Activated CD4-positive, CD25-positive, alpha-beta regulatory T cell treated with anti-CD3 and anti-CD28 coated beads, Interleukin-2, amount 50 U/mL, for 16 hours (primary cell): ENCODE measurements at places on chromosomes 7 and 10.

DNA sequence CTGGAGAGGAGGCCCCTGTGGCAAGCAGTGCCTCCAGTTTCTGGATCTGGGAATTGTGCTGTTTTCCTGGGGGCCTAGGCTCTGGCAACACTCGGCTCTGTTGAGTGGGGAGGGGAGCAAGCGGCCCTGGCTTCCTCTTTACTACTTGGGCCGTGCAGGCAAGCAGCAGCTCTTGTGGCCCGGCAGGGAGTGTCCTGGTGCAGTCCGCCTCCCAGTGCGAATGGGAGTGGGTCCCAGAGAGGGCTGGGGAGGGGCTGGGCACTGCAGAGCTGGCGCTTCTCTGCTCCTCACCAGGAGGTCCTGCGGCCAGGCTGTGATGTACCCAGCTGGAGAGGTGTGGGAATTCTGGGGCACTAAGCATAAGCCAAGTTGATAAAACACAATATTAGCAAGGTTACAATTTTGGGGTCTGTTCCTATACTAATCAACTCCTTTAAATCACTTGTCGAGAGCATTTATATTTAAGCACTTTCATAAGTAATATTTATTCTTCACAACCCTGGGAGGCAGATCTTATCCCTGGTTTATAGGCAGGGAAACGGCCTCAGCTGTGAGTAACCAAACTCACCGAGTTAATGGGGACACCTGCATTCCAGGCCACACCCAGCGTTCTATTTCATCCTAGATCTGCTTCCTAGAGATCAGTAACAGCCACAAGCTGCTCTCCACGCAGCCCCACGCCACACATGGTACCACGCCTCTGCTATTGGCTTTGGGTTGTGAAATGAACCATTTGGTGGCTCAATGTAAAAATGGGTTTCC lies 183.4 kb upstream of the PLXNA4 start:
- no peak for DNase-seq

DNA sequence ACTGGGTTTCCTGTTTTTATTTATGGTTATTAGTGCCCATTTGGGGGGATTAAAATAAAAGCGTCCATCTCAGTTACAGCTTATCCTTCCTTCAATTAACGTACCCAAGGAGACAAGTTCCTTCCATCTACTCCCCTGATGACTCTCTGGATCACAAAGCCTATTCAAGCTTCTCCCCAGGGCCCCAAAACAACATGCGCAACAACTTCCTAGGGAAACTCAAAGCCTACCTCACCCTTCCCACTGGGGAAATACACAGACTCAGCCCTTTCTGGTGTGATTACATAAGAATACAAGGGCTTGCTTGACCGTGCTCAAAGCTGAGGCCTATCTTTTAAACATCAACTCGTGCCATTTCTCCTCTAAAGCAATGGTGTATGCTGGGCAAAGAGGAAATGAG lies 112.4 kb downstream of the CDK6 start:
- no peak for DNase-seq

GRCh38 chr7:28304290-28304689 lies 108.0 kb upstream of the CREB5 start:
- DNase-seq: no peak

GRCh38 chr7:142250705-142251104 lies 7.2 kb downstream of the PRSS58 start:
- DNase-seq: no peak

DNA sequence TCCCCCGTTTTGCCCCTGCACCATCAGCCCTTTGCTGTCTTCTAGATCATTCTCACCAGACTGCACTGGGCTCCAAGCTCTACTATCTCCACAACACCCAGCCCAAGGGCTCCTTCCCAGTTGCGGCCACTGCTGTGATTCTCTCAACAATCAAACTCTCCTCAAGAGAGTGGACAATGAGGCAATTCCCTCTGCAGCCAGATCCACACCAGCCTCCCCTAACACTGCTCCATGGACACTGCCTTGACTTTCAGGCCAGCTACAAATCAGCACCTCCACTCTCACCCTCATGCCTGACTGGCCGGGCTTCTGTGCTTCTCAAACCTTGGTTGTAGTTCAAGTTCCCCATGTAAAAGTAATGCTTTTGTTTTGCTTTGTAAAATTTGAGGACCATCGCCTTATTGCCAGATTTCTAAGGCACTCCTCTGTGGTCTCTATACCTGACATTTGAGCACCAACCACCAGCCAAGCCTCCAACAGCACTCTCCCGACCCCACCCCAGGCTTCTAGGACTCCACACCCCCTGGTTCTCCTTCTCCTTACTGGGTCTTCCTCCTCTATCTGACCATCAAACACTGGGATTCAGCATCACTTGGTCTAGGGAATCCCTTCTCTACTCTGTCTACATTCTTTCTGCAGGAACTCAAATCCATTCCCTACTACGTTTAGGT lies 45.4 kb downstream of the PPIF start:
- DNase-seq: no peak

DNA sequence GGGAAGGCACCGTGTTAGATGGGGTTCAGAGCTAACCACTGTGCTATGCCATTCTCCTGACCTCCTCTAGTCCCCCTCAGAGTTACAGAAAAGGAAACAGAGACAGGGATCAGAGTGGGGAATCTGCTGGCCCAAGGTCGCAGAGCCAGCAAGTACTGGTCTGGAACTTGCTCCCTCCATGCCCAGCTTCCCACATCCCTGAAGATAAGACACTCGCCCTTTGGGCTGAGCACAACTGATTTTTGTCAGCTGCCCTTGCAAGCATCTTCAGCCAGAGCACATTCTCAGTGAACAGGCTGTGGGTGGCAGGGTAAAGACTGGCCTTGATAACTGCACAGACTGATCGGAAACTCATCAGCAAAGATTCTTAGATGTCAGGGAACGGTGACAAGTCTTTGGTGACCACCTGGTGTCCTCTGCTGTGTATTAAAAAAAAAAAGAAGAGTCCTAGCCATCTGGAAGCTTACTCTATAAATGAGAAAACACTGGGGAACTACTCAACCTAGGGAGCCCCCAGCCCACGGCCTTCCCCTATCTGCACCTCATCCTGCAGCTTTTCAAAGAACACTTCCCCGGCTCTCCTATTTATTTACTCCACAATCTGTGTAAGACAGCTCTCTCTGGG lies 1.3 kb upstream of the SORBS1 start:
- no peak for DNase-seq

GRCh38 chr7:150435047-150435389 lies 15.4 kb upstream of the GIMAP8 start:
- no peak for DNase-seq

DNA sequence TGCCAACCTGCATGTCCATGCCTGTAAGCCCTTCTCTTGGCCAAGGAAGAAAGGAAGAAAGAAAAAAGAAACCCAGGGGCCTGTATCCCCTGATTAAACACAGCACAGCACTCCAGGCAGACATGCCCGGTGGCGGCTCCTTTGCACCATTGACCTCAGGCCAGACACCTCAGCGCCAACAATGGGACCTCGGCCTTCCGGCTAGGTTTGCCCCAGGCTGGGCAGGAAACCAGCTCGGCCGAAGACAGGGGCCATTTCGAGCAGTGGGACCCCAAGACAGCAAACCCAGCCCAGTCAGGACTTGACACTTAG lies 2.8 kb downstream of the HOXA10 start:
- no peak for DNase-seq

- no peak for DNase-seq
Observed at GRCh38 chr7:47685151-47685550, 103.2 kb upstream of the TNS3 start.

- no peak for DNase-seq
Observed at GRCh38 chr7:43686991-43687390, 42.3 kb downstream of the COA1 start.

DNA sequence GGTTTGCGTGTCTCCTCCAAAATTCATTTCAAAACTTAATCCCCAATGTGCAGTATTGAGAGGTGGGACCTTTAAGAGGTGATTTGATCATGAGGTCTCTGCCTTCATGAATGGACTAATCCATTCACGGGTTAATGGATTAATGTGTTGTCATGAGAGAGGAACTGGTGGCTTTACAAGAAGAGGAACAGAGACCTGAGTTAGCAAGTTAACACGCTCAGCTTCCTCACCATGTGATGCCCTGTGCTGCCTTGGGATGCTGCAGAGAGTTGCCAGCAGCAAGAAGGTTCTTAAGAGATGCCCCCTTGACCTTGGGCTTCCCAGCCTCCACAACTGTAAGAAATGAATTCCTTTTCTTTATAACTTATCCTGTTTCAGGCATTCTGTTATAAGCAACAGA lies 3.7 kb upstream of the TCTN3 start:
- no peak for DNase-seq

GRCh38 chr10:99630433-99630832 lies 10.2 kb upstream of the SLC25A28 start:
- no peak for DNase-seq

DNA sequence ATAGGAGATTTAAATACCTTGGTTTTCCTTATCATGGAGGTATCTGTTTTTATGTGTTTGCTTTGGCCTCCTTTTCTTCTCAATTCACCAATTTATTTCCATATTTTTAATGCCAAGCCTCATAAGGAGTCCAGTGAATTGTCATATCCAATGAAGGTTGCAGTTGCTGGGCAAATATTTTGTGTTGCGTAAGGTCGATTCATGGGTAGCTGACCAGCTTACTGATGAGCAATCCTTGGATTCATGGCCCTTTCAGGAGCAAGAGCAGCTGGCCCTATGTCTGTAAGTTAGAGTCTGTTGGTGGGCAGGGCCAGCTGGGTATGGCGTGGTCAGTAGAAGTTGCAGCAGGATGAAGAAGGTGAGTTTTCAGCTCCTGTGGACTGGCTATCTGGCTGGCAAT lies 182.9 kb downstream of the PFKFB3 start:
- no peak for DNase-seq

GRCh38 chr10:69321865-69322264 lies 43.6 kb downstream of the HK1 start:
- no peak for DNase-seq

DNA sequence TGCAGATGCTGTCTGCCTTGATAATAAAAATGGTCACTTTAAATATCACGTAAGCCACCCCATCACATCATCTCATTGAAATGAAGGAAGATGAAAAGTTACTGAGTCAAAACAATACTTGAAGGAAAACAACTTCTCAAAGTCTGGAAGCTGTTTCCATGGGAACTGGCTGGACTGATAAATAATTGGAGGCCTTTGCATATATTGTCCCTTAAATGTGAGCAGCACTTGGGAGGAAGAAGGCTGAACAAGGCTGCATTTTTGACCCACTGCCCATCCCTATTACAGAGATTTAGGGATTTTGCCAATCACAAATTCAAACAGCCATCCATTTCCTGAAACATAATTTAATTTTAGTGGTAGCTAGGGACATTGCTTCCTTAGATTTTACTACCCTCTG lies 18.2 kb upstream of the MAGI2 start:
- DNase-seq: no peak
